Astrocyte of the hippocampus (primary cell): ENCODE measurements at places on chromosomes 2 and 18.
A peak's percentile ranks its signal among the peaks of the same experiment; 100 is the strongest.

- DNase-seq: peak; percentile 51
These were observed 2.1 kb downstream of the PCBP1 start for GRCh38 chr2:70089220-70089982.

- no peak for DNase-seq
These were observed 703.0 kb downstream of the TMEM182 start for GRCh38 chr2:103464831-103465230.

DNA sequence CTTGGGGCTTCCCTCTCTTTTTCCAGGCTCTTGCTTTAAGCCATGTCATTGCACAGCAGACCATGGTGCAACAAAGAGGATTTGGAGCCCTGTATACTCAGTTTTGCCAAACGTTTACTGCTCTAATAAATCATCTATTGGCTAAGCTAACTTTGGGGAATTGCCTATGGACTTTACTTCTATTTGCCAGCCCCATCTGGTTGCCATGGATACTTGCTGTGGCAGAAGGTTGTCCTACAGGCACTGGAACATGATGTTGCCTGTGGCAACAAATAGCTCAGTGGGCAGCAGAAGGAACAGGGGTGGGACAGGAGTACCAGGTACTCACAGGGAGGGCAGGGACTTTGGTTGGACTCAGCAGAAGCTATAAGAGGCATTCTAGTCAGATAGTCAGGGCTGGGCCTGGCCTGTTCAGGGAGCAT lies 129.7 kb downstream of the CCDC85A start:
- no peak for DNase-seq

- peak; percentile 39 for DNase-seq
These were observed 39.0 kb upstream of the BMPR2 start for GRCh38 chr2:202337151-202337550.

- no peak for DNase-seq
These were observed 391.1 kb downstream of the DCC start for GRCh38 chr18:52730972-52731619.

GRCh38 chr2:197838579-197838978 lies 34.2 kb downstream of the PLCL1 start:
- DNase-seq: no peak

- DNase-seq: peak; percentile 62
These were observed 806.4 kb downstream of the TRIB2 start for GRCh38 chr2:13522917-13523821.

- no peak for DNase-seq
These were observed 524.7 kb upstream of the ACVR2A start for GRCh38 chr2:147320146-147320545.

DNA sequence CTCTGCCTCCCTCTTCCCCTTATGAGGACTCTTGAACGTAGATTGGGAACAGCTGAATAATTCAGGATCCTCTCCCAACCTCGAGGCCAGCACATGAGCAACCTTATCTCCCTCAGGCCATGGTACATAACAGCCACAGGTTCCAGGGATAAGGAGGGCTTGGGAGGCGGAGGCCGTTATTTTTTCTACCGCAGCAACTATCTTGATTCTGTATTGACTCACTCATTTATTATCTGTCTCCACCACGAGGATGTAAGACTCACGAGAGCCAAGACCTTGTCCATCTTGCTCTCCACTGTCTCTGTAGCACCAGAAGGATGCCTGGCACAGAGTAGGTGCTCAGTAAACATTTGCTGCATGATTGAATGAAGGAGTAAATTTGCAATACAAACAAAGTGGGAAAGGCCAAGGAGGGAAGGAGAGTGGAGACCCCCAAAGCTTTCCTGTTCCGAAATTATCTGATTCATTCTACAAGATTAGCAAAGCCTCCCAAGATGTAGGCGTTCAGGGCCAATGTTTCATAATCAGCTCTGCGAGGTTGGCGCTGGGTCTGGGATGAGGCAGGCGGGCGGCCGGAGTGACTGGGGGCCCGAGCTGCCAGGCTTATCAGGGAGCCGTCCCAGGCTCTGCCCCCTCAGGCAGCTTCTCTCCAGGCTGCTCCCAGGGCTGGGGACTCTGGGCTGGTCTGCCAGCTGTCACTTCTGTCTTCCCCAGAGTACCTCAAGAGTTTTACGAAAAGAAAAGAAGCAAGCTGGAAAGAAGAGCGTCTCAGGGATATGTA lies 31.6 kb downstream of the INPP5D start:
- DNase-seq: no peak

DNA sequence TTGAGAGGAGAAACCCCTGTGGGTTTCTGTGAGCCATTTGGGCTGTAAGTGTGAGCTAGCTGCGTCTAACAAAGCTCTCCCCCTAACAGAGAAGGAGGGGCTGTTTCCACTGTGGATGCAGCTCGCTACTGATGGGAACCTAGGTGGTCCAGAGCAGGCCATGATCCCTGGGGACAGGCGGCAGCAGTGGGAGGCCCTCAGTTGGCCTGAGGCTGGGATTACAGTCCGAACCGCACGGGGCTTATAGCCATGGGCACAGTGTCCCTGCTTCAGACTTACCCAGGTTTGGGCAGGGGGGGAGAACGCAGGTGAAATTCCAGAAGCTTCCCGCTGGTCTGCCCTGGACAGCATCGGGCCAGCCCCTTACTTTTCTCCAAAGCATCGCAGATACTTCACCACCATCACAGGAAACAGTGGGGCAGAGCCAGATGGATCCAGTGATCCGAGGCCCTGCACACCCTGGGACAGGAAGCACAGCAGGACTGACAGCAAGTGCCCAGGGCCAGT lies 139.4 kb downstream of the SEPTIN10 start:
- no peak for DNase-seq

- no peak for DNase-seq
These were observed 55.6 kb downstream of the ANKRD44 start for GRCh38 chr2:197254776-197255530.

DNA sequence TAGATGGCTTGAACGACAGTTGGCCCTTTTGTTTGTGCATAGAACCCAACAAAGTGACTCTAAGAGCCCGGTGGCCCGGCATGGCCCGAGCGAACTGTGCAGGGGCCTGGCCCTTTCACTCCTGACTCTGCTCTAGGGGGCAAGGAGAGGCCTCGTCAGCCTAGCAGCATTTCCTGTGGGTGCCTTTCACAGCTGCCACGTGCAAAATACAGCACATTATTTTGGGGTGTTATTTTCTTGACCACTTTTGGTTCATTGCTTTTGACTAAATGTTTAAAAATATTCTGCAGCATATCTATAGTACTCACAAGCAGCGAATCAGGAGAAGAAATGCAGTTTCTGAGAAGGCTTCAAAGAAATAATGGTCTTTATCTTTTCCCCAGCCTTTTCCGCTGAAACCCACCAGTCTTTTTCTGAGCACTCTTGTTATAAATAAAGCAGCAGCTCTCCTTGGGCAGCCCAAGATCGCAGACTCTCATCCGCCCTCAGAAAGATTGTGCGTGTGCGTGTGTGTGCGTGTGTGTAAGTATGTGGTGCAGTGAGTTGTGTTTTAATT lies 31.3 kb downstream of the DGKD start:
- no peak for DNase-seq

- DNase-seq: no peak
These were observed 514.0 kb downstream of the GALR1 start for GRCh38 chr18:77763530-77764145.

DNA sequence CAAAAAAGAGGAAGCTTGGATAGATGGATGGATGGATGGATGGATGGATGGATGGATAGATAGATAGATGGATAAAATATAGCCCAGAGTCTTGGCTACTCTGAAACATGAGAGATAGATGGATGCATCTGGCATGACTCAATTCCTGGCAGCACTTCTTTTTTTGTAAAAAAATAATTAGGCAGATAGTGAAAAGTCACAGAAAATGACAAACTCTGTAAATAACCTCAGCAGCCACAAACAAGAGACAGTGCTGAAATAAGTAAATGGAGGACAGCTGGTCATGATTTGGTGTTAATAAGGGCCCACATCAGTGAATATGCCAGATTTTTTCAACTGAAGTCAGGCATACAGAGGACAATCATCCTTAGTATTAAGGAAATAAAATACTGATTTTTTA lies 585.0 kb upstream of the GCFC2 start:
- no peak for DNase-seq

GRCh38 chr18:8283891-8284585 lies 325.2 kb upstream of the RAB12 start:
- peak; percentile 69 for DNase-seq

DNA sequence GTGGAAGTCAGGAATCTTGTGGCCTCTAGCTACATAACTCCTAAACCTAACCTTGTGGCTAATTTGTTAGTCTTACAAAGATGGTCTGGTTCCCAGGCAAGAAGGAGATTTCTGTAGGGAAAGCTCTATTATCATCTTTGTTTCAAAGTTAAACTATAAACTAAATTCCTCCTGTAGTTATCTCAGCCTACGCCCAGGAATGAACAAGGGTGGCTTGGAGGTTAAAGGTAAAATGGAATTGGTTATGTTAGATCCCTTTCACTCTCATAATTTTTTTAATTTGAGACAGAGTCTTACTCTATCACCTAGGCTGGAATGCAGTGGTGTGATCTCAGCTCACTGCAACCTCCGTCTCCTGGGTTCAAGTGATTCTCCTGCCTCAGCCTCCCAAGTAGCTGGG lies 24.6 kb upstream of the PDK1 start:
- DNase-seq: no peak

DNA sequence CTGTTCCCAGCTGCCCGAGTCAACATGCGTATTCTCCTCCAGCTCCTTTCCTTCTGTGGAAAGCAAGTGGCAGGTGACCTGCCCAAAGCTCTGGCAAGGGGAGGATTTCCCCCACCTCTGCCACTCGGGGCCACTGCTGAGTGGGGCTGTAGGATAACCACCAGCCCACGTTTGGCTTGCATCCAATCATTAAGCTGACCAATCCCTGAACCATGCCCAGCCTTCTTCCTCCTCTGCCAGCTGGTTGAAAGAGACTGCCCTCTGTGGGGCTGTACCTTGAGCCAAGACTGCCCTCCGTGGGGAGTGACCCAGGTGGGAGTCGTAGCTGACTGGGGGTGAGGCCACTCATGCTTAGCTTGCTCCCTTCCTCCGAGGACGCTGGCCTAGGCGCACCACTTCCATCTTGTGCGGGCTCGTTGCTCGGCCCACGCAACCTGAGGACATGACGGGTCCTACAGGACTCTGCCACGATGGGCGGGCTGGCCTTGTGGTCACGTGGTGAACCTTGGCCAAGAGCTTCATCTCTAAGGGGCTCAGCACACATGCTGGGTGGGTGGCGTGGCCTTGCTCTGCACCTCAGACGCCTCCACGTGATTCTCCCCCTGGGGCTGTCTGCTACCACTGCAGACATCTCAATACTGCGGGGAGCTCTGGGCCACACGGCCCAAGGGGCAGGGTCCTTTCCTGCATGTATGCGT lies 112.1 kb downstream of the NDUFA10 start:
- no peak for DNase-seq

GRCh38 chr18:35088921-35089320 lies 47.7 kb downstream of the MAPRE2 start:
- DNase-seq: peak; percentile 21

- DNase-seq: peak; percentile 58
These were observed 117.2 kb downstream of the CTNNA2 start for GRCh38 chr2:79630060-79630459.

DNA sequence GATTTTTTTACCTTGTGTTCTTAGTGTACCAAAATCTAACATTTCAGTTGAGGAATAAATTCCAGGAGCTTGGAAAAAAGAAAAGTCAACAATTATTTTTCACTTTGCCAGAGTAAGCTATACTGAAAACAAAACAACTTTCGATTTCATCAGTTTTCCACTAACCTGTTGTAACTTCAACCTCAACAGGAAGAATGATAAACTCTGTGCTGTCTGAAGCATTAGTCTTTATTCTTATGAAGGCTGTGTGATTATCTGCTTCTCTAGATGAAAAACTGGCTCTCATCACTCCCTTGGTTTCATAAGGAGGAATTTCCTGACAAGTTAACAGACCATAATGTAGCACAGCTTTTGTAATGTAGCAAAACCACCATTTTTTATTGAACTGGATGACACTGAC lies 121.2 kb downstream of the ZAP70 start:
- no peak for DNase-seq

DNA sequence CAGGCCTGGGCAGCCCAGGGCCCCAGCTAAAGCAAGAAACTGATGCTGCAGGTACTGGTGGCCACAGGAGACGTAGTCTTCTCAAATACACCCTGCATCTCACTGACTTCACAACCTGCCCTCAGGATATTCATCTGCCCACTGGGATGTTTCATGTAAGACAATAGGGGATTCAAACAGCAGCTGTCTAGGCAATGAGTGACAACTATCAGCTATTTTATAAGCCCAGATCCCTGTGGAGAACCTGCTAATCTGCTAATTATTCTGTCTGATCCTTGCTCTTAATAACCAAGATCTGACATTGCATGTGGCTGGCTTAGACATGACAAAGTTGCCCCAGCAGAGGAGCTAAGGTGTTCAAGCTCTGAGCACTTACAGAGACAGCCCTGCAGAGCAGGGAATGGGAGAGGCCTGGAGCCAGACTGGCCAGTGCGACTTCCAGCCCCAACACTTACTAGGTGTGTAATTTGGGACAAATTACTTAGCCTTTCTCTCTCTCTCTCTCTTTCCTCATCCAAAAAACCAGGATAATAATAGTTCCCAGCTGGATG lies 28.6 kb downstream of the SIGLEC15 start:
- DNase-seq: no peak

DNA sequence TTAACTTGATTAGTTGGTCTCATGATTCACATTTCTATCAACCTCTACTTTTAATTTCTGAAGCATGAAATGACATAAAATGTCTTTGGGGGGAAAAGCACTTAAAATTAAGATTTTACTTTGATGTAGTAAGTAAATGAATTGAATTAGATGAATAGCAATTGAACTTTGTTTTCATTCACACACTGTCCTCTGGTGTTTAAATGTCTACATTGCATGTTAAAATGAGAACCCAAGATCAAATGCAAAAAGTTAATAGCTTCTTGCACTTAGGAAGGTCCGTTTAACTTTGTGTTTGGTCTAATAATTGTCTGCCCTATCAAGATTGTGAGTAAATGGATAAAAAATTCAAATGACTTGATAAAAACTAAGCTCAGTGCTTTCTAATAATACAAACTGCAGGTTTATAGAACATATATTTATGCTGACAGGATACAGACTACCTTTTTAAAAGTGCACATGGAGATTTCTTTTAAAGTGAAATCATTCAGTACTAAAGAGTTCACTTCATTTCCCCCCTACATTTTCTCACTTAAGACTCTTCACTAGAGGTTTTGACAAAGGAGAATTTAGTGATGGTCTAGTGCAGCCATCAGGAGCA lies 156.2 kb upstream of the NABP1 start:
- peak; percentile 51 for DNase-seq

DNA sequence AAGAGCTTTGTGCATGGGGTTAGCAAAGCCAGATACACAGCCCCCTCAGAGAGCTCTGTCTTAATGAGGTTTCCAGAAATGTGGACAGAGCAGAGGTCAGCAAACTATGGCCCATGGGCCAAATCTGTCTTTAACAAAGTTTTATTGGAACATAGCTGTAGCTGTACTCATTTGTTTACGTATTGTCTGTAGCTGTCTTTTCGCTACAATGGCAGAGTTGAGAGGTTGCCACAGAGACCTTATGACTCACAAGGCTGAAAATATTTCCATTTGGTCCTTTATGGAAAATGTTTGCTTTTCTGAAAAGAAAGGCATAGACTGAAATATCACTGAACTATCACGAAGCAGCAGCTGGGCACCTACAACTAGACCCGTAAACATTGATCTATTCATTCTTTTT lies 841.8 kb downstream of the SLC4A3 start:
- peak; percentile 65 for DNase-seq
